AG10803 (cell line): ENCODE measurements at places on chromosomes 5 and 9.

DNA sequence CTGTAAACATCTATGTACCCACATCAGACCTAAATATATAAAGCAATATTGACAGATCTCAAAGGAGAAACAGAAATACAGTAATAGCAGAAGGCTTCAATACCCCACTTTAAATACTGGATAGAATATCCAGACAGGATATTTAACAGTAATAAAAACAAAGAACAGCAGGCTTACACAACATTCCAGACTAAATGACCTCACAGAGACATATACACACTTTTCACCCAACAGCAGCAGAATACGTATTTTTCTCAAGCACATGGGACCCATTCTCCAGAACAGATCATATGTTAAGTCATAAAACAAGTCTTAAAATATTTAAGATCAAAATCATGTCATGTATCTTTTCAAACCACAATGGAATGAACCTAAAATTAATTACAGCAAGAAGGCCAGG is 76.8 kb downstream of the CAMSAP1 start:
- DNase-seq = no peak

- no peak for DNase-seq
Measured at GRCh38 chr9:93319992-93320500, 131.4 kb upstream of the FAM120A start.

DNA sequence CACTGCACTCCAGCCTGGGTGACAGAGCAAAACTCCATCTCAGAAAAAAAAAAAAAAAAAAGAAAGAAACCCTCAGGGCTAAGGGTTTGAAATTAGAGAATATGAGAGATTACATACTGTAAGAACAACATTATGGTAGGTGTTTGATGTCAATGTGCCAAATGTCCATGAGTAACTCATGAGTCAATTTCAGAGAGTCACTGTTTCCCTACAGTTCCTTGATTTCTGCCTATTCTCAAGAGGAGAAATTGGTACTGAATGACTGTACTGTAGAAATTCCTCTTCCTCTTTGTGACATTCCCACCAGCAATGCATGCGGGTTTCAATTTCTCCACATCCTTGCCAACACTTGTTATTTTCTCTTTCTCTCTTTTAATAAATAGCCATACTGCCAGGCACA is 35.2 kb downstream of the MARVELD2 start:
- peak; percentile 80 for DNase-seq

DNA sequence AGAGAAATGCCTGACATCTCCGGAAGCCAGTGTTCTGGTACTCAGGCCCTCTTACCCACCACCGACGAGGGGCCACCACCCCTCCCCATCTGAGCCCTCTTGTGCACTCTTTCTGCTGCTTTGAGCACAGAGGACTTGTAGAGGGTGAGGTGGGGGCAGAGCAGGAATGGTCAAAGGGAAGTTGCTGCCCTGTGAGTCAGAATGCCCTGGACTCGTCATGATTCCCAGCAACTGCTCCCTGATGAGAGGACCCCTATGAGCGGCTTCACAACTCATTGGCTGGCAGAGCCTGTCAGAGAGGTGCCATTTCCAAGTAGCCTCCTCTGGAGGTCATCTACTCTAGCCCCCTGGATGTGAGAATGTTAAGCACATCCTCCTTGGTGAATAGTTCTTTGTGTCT is 845 bp downstream of the ECSCR start:
- DNase-seq = peak; percentile 49

DNA sequence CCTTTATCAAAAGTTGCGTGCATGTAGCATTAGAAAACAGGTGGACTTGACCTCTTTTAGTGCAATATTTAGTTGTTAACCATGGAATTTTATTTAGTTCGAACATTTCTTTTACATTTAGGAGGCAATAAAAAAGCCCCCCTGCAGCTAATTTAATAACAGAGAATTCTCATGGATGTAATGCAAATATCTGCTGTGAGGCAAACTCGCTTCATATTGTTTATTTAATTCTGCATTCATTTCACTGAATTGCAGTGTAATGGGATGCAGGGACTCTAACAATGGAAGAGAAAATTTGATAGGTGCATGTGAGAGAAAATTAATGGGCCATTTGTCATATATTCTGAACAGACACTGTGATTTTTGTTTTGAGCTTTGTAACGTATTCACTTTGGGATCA is 205.1 kb upstream of the CHD1 start:
- no peak for DNase-seq

GRCh38 chr9:98099346-98099745 is 19.7 kb downstream of the TRIM14 start:
- no peak for DNase-seq

DNA sequence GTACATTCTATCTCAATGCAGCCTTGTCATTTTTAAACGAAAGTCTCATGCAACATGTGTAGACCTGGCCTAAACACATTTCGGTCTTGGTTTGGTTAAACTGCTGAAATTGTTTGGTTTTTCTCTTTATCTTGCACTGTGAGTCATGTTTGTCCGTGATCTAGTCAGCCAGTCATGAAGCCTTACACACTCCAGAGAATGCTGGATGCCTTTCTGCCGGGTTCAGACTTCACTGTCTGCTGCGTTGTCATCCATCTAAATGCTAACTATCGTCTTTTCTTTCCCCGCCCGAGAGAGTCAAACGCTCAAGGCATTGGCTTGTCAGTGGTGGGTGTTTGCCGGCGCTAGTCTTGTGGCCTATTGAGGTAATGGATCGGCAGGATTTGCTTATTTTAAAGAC is 1194.6 kb upstream of the WWC1 start:
- DNase-seq = no peak

DNA sequence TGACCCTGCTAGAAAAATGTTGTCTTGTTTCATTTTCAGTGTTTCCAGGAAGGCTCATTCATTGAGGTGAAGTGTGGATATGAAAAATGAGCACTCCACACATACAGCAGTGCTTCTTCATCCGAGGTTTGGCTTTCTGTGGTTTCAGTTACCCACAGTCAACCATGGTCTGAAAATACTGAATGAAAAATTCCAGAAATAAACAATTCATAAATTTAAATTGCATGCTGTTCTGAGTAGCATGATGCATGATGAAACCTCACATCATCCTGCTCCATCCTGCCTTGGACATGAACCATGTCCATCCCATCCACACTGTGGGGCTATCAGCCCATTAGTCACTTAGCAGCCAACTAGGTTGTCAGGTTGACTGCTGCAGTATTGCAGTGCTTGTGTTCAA is 10.4 kb upstream of the SLC45A2 start:
- peak; percentile 90 for DNase-seq
